ENCODE measurements at places on chromosomes 1 and 21.

DNA sequence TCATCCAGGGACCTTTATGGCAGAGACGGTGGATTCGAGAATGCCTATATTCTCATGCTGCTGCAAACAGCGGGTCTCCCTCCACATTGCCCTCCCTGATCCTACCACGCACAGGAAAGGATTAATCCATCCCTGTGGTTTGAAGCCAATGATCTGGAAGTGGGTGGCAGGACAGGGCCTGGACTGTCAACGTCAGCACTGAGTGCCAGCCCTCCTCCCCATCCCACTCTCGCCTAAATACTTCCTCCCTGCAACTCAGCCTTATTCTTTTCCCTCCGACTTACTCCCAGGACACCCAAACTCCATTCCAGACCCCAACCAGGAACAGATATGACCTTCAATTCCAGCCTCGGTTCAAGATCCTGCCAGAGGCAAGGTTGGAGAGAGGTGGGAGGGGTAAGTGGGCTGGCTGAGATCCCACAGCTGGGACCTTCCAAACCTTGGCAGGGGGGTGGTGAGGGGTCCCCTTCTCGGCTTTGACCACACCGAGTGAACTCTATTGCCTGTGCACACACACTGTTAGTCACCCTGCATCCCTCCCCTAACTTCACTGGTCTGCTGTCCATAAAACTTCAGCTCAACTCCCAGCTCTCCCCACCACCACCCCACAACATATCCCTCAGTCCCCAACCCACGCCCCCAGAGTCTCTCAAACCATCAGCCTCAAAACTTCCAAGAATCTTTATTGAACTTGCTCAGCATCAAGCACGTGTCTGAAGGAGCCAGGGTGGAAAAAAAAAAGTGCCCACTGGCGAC, 2.4 kb upstream of the S100A5 start:
- DNase-seq = no peak

- no peak for DNase-seq
Observed at GRCh38 chr1:70048336-70049094, 156.9 kb downstream of the LRRC40 start.

GRCh38 chr1:173258479-173259264, 51.5 kb upstream of the TNFSF4 start:
- no peak for DNase-seq

GRCh38 chr1:191255354-191256054, 777.8 kb upstream of the BRINP3 start:
- no peak for DNase-seq

GRCh38 chr21:28508126-28508525, 484.6 kb downstream of the LTN1 start:
- DNase-seq = no peak

All from memory B cell (primary cell).